ENCODE measurements at places on chromosomes 4 and X.

DNA sequence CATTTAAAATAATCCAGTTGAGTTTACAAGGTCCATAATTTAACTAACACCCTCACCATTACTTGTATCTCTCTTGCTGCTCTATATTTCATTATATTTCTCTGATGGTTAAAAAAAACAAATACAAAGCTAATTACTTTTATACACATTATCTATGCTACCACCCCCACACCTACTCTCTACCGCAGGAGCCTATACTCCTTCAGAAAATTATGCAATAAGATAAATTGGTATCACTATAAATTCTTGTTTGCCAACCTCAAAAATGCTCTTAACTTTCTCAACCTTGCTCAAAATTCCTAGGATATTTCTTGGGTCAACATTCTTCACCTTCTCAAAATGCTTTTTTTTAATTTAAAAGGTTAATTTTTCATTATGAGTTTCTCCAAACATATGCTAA lies 282.7 kb downstream of the KCTD8 start:
- DNase-seq, result no peak

DNA sequence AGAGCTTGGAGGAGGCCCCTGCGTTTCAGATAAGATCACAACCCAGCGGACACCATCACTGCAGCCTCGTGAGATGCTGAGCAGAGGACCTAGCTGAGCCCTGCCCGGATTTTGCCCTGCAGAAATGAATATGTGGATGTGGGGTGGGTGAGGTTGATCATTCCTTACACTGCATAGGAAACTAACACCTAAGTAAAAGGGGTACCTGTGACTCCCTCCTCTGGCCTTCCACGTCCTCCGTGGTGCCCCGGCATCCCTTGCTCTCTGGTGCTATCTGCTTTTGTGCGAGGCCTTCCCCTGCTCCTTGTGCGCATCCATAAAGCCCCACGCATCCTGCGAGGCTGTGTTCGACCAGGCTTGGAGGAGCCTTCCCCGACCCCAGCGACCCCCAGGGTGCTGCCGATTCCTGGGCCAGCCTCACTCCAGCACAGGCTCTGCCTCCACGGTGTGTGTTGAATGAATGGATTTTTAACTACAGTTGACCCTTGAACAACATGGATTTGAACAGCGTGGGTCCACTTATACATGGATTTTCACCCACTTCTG lies 25.6 kb upstream of the GPR78 start:
- no peak for DNase-seq

- DNase-seq, result no peak
These were observed 28.5 kb downstream of the SLC25A4 start for GRCh38 chr4:185171373-185172071.

- DNase-seq, result no peak
These were observed 27.1 kb upstream of the XK start for GRCh38 chrX:37658343-37659030.

DNA sequence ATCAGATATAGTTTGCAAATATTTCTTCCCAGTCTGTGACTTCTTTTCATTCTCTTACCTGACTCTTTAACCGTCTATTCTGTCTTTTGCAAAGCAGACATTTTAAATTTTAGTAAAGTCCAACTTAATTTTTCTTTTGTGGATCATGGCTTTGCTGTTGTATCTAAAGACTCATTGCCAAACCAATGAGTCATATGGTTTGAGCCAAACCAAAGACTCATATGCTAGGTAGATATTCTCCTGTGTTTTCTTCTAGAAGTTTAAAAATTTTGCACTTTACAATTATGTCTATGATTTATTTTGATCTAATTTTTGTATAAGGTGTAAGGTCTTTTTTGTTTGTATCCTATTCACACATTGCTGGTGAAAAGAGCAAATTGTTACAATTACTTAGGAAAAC lies 446.8 kb downstream of the ANKRD50 start:
- no peak for DNase-seq

DNA sequence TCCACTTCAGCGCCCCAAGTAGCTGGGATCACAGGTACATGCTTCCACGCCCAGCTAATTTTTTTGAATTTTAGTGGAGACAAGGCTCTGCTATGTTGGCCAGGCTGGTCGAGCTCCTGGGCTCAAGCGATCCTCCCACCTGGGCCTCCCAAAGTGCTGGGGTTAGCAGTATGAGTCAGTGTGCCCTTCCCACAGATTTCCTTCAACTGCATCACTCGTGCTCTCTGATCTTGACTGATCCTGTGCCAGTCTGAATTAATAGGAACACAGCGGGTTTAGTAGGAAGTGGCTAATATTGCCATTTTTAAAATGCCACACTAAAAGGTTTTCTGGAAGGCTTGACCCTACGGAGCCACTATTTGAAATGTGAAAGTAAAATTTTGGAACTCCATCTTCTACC lies 4.3 kb upstream of the SHROOM2 start:
- DNase-seq, result no peak

GRCh38 chr4:26088433-26088928 lies 174.5 kb downstream of the SMIM20 start:
- no peak for DNase-seq

GRCh38 chrX:111444881-111445280 lies 32.9 kb upstream of the DCX start:
- DNase-seq, result no peak

Measured in DMS153 (cell line).